Stimulated activated CD4-positive, alpha-beta T cell treated with anti-CD3 and anti-CD28 coated beads, Interleukin-1b, Interleukin-23, amount 100 ng/mL, for 1 hour (primary cell): ENCODE measurements at places on chromosomes 4 and X.

- no peak for DNase-seq
Measured at GRCh38 chr4:13547485-13548041, 3.3 kb upstream of the NKX3-2 start.

DNA sequence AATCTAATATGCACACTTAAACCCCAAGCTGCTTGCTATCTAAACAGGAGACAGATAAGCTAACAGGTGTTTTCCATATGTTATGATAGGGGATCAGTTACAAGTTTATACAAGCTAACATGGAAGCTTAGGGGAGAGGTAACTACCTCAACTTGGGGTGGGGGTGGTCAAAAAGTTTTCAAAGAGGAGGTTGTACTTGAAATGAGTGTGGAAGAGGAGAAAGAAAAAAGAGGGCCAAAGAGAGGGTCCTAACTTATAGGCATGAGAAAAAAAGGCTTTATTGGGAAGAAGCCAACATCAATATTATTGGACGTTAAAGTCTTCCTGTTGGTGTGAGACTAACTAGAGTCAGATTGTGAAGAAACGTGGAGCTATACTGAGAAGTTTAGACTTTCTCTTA, 205.9 kb downstream of the NDST4 start:
- no peak for DNase-seq

- DNase-seq, result no peak
Measured at GRCh38 chr4:3239998-3240920, 8.7 kb upstream of the MSANTD1 start.

GRCh38 chrX:40109288-40110008, 11.7 kb upstream of the BCOR start:
- DNase-seq, result no peak

GRCh38 chr4:171025343-171025742, 787.9 kb upstream of the GALNTL6 start:
- DNase-seq, result no peak

DNA sequence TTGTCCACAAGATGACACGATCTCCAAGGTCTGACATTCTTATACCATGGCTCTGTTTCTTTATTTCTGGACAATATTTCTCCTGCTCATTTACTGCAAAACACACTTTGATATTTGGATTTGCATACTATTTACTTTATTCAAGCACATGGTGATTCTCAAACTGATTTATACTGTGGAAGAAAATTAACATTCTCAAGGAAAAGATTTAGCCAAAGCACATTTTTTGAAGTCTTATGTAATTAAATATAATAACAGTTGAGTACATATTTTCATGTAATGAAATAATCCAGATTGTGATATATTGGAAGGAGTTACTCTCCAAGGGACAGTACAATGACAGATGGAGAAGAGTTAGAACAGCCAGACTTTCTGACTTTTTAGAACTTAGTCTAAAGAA, 155.8 kb upstream of the CT83 start:
- DNase-seq, result no peak

DNA sequence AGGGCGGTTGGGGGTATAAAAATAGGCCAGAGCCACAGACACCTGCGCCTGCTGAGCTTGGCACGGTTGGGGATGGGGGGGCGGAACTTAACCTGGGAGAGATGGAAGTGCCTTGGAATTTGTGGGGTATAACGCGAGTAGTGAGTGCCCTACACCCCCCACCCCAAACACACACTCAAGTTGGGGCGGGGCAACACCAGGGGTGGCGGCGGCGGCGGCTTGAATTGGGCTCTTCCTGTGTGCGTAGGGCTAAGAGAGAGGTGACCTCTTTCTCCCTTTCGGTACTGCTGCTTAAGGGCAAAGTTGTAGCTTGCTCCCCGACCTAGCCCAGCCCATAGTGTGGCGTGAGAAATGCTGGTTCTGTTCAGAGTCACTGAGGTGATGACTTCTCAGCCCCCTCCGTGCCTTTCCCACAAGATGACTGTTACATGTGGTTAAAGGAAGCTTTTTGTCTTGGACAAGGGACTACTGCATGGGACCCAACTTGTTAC, 839 bp downstream of the STK26 start:
- DNase-seq, result no peak

DNA sequence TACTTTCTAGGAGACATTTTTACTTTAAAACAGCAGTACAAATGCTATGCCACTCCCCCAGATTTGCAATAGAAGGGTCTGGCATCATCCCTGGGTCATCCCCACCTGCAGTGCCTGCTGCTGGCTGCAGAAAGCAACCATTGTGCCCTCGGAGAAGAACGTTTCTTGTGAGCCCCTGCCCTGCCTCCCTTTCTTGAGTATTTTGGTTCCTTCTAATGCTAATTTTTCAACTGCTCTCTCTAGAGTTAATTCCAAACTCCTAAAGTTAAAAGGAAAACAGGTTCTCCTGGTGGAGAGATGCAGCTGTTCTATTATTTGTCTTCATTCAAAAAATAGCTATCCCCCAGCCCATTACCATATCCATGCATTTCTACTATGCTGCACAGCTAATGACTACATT, 107.1 kb downstream of the IDS start:
- no peak for DNase-seq

DNA sequence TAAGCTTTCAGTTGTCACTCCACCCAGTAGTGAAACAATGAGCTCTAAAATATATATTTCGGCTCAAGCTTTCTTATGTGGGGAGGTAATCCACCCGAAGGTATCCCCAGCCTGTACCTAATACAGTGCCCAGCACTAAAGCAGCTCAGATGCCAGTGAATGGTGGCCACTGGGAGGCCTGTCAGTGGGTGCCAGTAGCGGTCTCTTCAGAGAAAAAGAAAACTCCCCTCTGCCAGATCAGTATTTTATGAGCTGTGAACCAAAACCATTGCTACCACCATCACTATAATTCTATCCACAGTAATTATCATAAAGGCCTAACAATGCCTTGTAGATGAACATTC, 835 bp upstream of the NFKB1 start:
- DNase-seq, result no peak

GRCh38 chr4:52711834-52712250, 39.4 kb downstream of the ERVMER34-1 start:
- DNase-seq, result no peak

- DNase-seq, result no peak
Measured at GRCh38 chrX:151871244-151871643, 41.4 kb upstream of the MAGEA4 start.

DNA sequence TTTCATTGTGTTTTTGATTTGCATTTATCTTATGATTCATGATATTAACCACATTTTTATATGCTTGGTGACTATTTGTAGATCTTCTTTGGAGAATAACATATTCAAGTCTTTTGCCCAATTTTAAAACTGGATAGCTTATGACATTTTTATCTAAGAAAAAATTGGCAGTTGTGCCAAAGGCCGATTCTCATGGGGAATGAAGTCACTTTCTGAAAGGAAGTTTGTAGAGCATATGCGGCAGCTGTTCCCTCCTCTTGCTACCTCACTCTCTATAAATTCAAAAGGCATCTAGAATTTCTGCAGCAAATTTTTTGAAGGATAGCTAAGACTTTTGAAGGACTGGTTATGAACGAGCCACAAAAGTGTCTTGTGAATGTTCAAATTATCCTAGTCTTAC, 2353.5 kb downstream of the ARAP2 start:
- DNase-seq, result no peak

GRCh38 chr4:145280541-145280940, 100.2 kb upstream of the OTUD4 start:
- no peak for DNase-seq

- DNase-seq, result no peak
Measured at GRCh38 chr4:7263166-7263565, 70.8 kb downstream of the SORCS2 start.

GRCh38 chrX:153731117-153731844, 6.6 kb downstream of the ABCD1 start:
- DNase-seq, result no peak

DNA sequence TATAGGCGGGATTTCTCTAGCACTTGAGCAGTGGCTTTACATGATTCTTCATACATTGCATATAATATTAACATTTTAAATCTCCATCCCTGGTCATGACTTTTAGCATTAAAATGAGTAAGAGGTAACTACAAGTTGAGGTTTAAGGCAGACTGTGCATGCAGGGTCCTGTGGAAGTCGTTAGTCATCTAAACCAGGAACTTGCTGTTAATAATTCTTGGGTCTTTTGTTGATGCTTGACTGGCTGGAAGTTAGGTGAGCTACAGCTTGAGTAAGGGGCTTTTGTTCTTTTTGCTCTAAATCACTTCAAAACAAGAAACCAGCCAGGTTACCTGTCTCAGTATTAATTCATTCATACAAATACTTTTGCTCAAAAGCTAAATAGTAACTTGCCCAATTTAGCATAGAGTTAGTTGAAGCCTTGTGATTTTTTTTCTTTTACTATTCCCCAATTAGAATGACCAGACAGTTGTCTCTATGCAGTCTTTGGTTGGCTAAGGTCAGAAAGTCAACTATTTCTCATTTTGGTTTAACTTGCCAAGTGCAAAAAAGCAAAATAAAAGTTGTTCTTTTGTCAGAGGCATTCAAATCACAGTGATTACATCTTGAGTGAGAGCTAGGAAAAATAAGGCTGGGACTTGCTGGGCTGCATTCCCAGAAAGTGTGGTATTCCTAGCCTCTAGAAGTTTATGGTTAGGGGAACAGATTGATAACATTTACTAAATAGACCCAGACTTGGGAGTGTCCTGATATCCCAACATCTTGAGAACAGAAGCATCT, 516.9 kb downstream of the PDHA2 start:
- DNase-seq, result no peak

GRCh38 chr4:62328526-62328925, 1128.4 kb downstream of the ADGRL3 start:
- no peak for DNase-seq

DNA sequence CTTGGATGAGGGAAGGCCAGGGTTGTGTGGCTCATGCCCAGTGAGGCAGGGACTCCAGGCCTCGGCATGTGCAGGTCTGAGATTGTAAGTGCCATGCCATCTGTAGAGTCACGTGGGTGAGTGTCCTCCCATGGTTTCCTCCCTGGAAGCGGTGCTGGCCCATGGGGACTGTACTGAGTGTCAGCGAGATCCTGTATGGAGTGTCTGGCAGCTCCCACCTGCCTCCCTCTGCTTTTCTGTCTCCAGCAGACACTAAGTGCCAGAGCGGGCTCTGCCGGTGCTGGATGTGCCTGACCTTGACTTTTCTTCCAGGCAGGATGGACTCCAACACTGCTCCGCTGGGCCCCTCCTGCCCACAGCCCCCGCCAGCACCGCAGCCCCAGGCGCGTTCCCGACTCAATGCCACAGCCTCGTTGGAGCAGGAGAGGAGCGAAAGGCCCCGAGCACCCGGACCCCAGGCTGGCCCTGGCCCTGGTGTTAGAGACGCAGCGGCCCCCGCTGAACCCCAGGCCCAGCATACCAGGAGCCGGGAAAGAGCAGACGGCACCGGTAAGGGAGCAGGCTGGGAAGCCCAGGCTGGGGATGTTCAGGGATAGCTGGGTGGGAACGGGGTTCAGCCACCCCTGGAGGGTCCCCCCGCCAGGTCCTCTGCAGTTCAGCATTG, 7.6 kb downstream of the WFS1 start:
- DNase-seq, result no peak

- no peak for DNase-seq
Measured at GRCh38 chr4:80913381-80913780, 117.1 kb upstream of the BMP3 start.

- no peak for DNase-seq
Measured at GRCh38 chr4:107978716-107979451, 10.8 kb upstream of the HADH start.

DNA sequence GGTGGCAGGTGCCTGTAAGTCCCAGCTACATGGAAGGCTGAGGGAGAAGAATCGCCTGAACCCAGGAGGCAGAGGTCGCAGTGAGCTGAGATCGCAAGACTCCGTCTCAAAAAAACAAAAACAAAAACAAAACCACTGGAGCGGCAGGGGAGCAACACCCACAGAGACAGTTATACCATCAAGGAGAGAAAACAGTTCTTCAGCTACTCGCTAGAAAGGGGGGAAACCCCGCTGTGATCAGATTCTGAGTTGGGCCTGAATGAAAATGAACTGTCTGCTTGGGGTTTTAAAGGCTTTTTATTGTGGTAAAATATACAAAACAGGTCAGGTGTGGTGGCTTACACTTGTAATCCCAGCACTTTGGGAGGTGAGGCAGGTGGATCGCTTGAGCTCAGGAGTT, 16.8 kb upstream of the IRAK1 start:
- DNase-seq, result no peak

GRCh38 chr4:140839888-140840790, 84.0 kb upstream of the TBC1D9 start:
- no peak for DNase-seq

DNA sequence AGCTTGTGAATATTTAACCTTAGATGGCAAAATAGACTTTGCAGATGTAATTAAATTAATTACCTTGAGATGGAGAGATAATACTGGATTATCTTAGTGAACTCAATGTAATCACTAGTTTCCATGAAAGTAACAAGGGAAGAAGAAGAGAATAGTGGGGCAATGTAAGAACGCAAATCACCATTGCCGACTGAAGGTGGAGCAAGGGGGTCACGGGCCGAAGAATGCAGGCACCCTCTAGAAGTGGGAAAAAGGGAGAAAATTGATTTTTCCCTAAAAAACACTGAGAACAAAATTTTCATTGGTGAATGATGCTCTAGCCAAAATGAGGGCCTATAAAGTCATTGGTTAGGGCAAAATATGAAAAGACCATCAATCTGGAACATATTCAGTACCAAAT, 375.6 kb upstream of the EPHA5 start:
- DNase-seq, result no peak

GRCh38 chr4:66059556-66059955, 389.3 kb upstream of the EPHA5 start:
- DNase-seq, result no peak

- DNase-seq, result no peak
Measured at GRCh38 chrX:121000589-121000988, 15.0 kb upstream of the CT47A1 start.
